ENCODE measurements at places on chromosomes 2 and 18.

DNA sequence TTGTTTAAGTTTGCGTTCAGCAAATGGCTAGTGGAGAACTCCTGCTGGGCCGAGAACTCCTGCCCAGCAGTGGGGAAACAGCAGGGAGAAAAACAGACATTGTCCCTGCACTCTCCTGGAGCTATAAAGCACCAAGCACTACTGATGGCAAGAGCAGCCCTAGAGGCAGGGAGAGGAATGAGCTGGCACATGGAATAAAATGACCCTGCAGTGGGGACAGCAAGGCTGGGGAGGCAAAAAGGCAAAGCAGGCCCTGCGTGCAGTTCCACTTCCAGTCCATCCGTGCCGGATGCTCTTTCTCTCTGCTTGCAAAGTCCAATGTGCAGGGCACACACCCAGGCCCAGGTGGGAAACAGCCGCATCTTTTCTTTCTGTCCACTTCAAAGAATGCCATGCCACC is 415.5 kb downstream of the LRATD1 start:
- DNase-seq, result no peak

DNA sequence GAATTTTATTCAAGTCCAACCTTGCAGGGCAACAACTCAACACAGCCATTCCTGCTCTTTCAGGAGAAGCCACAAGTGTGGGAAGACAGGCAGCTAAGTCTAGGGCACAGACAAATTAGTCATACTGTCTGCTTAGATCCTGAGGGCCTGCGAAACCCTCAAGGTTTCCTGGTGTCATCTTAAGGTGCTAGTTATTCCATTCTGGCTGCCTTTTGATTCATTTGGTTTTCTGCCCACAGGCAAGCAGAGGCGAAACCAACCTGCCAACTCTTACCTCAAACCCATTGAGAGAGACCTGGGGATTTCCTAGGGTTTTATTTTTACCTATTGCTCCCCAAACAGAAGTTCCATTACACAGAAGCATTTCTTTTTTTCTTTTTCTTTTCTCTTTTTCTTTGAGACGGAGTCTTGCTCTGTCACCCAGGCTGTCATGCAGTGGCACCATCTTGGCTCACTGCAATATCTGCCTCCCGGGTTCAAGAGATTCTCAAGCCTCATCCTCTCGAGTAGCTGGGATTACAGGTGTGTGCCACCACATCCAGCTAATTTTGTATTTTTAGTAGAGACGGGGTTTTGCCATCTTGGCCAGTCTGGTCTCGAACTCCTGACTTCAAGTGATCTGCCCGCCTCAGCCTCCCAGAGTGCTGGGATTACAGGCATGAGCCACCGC is 23.7 kb upstream of the SCYGR1 start:
- no peak for DNase-seq

DNA sequence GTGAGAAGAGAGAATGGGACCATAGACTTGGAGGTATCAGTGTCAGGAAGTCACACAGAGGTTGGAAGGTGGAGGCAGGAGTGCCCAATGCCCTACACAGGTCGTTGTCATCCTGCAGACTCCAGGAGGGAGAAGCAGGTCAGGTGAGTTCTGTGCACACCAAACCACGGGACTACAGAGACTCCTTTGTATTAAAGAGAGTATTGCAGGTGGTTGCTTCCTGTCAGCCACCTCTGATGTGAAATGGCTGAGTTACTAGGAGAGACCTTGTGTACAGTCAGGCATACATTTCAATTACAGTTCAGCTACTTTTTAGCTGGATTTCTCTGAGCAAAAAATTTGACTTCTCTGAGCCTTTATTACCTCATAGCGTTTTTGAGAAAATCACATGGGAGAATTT is 51.6 kb downstream of the SPP2 start:
- DNase-seq, result no peak

GRCh38 chr2:145744541-145745386 is 1224.8 kb upstream of the ZEB2 start:
- DNase-seq, result no peak

GRCh38 chr2:207935991-207936370 is 89.3 kb downstream of the PLEKHM3 start:
- DNase-seq, result no peak

DNA sequence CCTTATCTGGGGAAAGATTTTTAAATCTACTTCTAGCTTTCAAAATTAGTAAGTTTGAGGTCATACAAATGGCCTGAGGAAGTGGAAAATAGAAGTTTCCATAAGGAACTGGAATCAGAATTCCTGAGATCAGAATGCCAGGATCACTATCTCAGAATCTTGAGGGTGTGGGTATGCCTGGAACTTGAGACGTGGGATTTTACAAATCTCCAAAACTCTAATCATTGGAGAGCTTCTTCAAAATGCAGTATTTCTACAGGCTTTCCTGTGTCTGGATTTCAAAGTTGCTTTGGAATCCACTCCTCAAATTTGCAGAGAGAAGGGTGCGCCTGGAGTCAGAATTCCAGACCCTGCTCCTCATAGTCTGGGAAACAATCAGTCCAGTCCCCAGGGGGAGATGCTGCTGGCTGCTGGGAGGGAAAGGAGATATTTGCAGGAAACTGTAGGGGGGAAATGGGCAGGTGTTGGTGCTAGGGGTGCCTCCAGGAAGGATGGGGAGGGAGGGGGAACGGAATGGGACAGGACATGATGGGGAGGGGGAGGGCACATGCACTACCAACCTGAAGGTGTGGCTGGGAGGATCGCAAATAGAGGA is 31.0 kb upstream of the CATIP start:
- DNase-seq, result no peak

GRCh38 chr2:111140815-111141214 is 20.1 kb downstream of the BCL2L11 start:
- DNase-seq, result no peak

GRCh38 chr2:169761970-169762292 is 28.3 kb downstream of the KLHL23 start:
- DNase-seq, result no peak
